ENCODE measurements at places on chromosomes 7 and 10.
A peak's percentile ranks its signal among the peaks of the same experiment; 100 is the strongest.

DNA sequence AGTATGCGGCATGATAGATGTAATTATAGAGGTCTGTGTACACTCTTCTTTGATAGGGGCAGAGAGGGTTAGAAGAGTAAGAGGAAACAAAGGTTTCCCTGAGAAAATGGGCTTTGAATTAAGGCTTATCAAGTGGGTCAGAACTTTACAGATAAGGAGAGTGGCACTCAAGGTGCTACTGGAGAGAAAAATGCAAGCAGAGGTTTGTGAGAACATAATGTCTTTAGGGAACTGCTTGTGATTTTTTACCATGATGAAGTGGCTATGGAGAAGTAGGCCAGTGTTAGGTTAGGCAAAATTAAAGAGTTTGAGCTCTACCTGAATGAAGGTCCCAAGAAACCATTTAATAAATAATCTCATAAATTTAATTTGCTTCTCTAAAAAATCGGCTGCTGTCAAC, 14.3 kb downstream of the STARD3NL start:
- DNase-seq, result no peak

DNA sequence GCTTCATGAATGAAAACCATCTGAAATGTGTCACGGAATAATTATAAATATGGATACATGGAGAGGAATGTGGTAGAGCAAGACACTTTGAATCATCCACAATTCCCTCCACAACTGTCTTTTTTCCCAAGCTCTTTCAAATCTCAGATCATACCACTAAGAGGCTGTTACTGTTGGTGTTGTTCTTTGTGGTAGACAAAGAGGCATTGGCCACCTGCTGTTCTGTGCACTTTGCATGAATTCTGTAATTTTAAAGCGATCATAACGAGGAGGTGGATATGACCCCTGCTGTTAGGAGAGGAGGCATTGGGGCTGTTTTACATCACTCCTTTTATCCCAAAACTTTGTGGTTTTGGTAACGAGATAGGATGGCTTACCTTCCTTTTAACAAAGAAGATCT, 141.2 kb upstream of the KLF6 start:
- no peak for DNase-seq

DNA sequence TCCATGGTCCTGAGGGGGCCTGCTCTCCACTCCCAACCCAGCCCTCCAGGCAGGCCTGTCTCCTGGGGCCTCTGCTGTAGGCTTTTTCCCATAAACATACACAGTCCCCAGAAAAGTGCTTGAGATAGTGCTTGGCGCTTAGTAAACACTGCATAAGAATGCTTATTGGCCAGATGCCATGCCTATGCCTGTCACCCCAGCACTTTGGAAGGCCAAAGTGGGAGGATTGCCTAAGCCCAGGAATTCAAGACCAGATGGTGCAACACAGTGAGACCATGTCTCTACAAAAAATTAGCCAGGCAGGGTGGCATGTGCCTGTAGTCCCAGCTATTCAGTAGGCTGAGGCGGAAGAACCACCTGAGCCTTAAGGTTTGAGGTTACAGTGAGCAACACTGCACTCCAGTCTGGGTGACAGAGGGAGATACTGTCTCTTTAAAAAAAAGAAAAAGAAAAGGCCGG, 24.6 kb upstream of the ASL start:
- DNase-seq, result peak; percentile 8

DNA sequence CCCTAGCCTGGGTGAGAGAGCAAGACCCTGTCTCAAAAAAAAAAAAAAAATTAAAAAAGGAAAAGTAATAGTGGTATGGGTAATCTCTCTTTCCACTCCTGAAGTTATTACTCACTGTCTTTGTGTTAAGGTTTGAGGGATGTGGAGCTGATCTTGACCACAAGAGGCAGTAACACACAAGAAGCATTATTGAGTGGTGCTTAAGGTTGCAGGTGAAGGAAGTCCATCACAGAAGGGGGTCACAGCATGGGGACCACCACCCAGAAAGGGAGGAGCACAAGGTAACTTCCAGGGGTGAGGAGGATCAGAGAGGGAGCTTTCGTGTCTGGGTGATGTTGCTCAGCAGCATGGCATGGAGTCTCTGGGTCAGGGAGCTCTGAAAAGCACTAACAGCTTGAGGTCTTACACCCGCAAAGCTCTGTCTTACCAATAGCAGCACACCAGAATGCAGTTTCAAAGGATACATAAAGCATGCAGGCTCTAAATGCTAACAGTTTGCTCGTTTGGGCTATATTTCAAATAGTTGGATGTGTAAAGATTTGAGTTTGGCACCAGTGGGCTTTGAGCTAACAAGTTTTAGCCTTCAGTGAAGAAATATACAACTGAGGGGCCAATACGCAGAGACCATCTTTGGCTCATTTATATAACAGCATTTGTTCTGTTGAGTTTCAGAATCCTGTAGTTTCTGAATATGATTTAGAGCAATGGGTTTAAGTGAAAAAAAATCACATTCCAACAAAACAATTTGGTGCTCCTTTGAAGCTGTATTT, 100.4 kb upstream of the DNAJC1 start:
- no peak for DNase-seq

- no peak for DNase-seq
Observed at GRCh38 chr7:94971051-94971867, 63.9 kb downstream of the PPP1R9A start.

DNA sequence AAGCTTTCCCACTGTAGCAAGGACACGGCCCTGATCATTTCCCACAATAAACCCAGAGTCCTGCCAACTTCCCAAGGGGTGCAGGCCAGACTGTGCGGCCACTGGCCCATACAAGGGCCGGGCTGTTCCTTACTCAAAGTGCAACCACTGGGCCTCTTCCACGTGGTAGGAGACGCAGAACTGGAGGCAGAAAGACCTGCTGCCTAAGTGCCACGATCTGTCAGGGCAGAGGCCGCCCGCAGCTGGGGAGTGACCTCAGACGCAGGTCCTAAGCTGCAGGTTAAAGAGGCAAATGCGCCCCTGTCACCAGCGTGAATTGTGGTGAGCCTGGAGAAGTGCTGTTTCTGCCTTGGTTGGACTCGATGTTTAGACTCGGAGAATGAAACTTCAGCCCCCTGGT, 26.2 kb downstream of the GPER1 start:
- no peak for DNase-seq

GRCh38 chr10:82969405-82969804, 1094.4 kb downstream of the NRG3 start:
- no peak for DNase-seq

DNA sequence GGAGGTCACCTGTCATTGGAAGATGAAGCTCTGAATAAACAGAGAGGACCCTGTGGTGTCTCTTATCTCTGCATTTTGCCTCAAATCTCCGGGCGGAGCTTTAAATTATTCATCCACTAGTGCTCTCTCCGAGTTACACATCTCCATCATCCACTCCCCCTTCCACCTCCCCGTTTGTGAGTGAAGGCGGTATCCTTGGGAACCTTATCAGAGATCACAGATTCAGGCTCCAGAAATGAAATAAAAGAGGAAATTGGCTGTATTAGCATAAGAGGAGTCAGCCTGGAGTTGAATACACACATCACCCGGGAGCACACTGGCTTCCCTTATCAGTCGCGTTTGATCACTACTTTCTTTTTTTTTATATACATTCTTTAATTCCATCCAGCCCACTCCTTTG, 1184.8 kb downstream of the GATA3 start:
- no peak for DNase-seq

DNA sequence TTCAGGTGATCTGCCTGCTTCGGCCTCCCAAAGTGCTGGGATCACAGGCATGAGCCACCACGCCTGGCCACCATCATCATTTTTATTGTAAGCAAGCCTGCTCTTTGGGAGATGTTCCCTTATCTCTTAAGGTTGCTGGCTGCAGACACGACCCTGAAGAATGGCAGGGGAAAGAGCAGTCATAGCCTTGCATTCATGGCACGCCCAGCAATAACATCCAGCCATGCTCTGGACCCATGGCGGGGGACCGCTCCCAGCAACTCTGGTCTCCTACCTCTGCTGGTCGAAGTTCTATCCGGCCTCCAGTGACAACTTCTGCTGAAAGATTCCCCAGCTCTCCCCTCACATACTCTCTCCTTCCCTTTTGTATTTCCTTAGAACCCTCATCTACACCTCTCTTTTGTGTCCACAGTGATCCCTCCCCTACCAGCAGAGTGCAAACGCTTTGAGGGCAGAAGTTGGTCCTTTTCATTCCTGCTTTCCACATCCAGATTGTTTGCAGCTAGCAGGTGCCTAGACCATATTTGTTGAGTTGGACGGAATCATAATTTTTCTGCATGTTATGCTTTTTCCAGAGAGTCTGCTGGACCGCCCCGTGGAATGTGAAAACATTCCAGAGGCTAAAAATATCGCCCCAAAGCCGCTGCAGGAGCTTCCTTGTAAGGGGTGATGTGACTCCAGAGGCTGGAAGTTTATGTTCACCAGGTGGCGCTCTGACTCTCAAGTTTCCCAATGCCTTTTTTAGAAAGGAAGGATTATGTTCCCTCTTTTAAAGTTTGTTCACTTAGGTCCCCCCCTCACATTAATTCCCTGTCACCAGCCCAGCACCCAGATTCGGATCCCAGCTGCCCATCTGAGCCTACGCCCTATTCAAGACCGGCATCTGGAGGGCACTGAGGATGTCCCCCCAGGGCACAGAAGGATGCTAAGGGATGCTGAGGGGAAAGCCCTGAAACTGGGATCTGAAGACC, 4.3 kb upstream of the MARVELD1 start:
- no peak for DNase-seq

- DNase-seq, result no peak
Observed at GRCh38 chr7:127736511-127736910, 84.5 kb downstream of the SND1 start.

DNA sequence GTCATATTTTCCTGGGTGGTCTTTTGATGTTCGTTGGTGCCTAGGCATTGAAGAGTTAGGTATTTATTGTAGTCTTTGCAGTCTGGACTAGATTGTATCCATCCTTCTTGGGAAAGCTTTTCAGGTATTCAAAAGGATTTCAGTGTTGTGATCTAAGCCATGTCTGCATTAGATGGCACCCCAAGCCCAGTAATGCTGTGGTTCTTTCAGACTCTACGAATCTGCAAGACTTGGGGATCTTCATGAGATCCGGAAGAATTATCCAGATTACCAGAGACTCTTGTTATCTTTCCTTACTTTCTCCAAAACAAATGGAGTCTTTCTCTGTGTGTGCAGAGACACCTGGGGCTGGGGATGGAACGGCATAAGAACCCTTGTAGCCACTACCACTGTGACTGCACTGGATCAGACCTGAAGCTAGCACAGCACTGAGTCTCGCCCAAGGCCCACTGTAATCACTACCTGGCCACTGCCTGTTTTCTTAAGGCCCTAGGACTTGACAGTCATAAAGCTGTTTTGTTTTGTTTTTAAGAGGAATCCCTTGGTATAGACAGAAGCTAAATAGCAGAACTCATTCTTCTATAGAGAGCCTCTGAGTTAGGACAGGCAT, 75.5 kb downstream of the MARCHF5 start:
- DNase-seq, result no peak

DNA sequence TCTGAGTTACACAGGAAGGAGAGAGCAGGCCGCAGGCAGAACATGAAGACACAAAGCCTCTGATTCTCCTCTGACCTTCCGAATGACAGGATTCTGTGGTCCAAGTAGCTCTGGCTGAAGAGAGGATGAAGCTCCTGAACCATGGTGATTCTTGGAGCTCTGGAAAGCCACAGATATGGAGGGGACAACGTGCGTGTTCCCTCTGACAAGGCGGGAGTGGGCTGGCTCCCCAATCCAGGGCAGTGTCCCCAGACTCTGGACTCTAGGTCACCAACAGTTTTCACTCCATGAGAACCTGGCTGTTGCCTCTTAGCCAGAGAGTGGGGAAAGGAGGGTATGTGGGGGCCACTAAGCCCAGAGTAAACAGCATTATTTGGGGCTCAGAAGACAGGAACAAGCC, 7.4 kb upstream of the TRPV6 start:
- no peak for DNase-seq

GRCh38 chr7:29749701-29750321, 56.5 kb upstream of the WIPF3 start:
- DNase-seq, result no peak

DNA sequence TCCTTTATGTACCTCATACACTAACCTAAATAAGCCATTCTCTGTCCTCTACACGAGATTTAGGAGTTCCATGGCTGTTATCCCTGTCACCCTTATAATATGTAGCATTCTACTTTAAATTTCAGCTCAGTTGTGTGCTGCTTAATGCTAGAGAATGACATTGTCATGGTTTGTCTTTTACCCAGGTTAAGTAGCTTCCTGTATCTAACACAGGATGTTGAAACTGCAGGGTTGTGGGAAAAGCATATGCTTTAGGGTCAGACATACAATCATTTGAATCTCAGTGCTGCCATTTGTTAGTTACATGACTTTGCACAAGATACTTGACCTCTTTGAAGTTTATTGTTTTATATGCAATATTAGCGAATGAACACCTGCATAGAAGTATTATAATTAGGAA, 235.1 kb upstream of the CACNA2D1 start:
- DNase-seq, result no peak

DNA sequence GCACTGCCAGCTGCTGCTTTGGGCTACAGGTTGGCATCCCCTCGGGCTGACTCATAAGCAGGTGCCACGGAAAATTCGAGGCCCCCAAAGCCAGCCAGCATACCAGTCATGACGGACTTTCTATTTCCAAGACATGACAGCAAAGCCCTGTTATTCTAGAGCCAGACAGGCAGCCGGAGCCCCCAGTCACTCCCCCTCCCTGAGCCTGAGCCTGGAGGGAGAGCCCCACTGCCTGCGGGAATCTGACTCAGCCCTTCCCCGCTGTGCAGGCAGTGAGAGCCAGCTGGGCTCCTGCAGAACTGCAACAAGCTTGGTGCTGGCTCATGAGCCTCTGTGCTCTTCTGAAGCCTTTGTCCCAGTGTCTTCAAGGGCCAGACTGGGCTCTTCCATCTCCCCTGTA, 15.8 kb downstream of the BTBD16 start:
- DNase-seq, result peak; percentile 87

DNA sequence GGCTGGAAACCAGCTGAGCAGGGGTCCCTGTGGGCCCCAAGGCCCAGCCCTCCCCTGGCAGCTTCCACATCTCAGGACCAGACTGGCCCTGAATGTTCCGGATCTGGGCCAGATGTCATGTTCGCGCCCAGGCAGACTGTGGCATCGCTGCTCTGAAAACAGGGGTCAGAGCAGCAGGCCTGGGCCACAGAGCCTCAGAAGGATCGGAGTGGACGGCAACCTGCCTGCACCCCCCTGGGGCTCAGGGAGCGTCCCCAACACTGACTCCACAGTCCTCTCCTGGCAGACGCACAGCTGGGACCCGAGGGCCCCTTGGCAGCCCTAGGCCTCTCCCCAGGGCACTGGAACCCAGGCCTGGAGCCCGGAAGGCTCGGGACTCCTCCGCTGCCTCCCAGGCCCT, 91.3 kb upstream of the DNAAF5 start:
- DNase-seq, result no peak

Measured in brain pericyte (primary cell).